Activated CD8-positive, alpha-beta memory T cell treated with anti-CD3 and anti-CD28 coated beads, Interleukin-2, amount 50 U/mL, for 4 hours (primary cell): ENCODE measurements at places on chromosomes 5 and 9.

DNA sequence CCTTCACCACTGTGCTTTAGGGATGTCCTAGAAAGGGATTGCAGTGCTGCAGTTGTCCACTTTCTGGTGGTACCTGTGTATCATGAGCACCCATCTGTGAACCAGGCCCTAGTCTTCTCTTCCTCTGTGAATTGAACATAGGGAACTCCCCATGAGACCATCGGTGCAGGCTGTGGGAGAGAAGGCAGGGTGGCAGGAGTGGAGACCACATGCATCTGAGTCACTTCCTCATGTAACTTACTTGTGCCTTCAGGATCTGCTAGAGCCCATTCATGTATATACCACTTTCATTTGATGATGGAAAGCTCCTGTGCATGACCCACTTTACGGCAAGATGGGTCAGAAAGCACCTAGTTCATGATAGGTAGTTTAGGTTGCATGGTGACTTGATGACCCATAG is 478.1 kb upstream of the CDH9 start:
- DNase-seq, result no peak

DNA sequence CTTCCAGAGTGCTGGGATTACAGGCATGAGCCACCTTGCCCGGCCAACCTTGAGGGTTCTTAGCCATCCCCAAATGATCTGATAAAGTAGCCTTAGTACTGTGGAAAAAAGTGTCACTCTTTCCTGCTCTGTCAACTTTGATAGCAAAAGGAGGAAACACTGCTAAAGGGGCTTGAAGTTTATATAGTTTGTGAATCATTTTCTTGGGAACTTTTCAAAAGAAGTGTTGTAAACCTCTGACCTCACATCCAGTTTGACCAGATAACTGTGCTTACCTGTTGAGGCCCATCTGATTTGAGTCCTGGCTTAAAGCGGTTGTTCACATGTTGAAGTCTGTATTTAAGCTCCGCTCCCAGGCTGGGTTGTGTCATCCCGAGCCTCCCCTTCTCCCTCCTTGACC is 303.3 kb downstream of the DOCK8 start:
- DNase-seq, result no peak

GRCh38 chr9:27427272-27427643 is 96.8 kb upstream of the IFNK start:
- no peak for DNase-seq

DNA sequence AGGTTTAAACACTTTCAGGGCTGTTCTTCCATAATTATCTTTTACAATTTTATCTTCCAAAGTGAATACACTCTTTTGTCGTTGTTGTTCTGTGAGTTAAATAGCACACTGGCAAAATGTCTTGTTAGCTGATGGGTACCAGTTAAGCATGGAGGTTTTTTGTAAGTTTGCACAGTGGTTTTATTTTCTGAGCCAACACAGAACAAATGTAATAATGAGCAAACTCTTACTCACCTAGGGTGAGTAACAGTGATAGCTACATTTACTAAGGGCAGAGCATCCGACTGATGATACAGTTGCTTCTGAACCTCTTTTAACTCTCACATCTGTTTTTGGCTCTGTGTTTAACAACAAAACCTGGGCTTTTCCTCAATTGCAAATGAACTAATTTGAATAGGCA is 103.2 kb downstream of the CTNND2 start:
- no peak for DNase-seq
